ENCODE measurements at places on chromosomes 5 and 9.

- DNase-seq: no peak
Observed at GRCh38 chr9:115649991-115650472, 503.6 kb upstream of the PAPPA start.

GRCh38 chr5:66828046-66828547 is 231.9 kb downstream of the MAST4 start:
- DNase-seq: no peak

GRCh38 chr5:149727336-149728035 is 2.6 kb upstream of the PPARGC1B start:
- DNase-seq: no peak

- DNase-seq: no peak
Observed at GRCh38 chr5:91022518-91022917, 360.6 kb downstream of the ARRDC3 start.

DNA sequence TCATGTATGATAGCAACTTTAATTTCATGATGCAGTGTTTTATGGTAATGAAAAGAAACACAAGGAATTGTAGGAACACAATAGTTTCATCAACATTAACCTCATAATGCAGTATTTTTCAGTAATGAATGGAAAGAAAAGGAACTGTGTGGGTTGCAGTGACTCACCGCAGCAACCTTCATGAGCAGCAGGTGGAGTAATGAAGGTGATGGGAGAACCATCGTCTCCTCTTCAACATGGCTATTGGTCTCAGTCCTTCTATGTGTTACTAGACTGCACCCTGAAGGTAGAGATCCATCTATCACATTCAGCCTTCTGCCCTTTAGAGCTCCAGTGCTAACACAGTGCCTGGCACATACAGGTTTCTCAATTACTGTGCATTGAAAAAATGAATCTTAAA is 58.0 kb downstream of the TMEM215 start:
- no peak for DNase-seq

- no peak for DNase-seq
Observed at GRCh38 chr9:136336881-136337280, 9.5 kb downstream of the GPSM1 start.

DNA sequence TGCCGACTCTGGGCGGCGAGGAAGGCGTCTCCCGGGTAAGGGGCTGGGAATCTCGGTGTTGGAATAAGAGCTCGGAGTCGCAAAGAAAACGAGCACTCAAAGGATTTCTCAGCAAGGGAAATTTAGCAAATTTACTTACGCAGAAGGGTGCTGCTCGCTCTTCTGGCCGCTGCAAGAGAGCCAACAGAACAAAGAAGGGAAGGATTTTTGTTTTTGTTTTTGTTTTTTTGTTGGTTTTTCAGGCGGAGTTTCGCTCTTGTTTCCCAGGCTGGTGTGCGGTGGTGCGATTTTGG is 279 bp downstream of the GTF3C5 start:
- DNase-seq: no peak

DNA sequence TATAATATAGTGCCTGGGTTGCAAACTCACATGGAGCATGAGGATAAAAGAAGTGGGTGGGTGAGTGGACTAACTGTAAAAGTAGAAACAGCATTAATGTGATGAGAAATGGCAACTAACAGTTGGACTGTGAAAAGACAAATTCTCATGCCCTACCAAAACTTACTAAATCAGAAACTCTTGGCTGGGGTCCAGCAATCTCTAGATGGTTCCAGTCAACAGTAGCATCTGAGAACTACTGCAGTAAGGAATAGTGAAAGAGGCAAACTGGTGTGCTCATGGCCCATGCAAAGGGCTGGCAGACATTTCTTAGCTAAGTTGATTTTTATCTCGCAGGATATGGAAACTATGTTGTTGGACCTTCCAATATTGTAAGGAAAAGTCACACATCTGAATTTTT is 150.3 kb downstream of the PIK3R1 start:
- DNase-seq: no peak

DNA sequence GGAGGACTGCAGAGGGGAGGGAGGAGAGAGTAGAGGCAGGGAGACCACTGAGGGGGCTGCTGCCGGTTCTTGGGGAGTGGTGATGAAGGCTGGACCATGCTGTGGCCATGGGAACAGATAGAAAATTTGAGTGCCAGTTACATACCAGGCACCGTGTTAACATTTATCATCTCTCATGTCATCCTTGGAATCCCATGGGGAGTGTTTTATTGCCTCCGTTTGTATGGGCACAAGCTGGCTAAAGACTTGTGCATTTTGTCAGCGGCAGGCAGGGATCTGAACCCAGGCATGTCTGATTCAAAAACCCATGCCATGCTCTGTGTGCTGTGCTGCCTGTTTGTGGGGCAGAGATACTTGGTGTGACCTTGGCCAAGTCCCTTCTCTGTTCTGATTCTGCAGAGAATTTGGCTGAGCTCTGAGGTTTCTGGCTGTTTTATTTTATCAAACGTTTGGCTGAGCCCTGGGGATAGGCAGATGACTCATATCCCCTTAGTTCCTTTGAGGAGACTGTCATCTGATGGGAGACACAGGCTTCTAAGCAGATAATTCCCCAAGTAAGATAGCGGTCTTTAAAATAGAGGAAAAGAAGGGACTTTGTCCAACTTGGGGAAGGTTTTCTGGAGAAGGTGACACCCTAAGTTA is 22.2 kb downstream of the COL27A1 start:
- no peak for DNase-seq

DNA sequence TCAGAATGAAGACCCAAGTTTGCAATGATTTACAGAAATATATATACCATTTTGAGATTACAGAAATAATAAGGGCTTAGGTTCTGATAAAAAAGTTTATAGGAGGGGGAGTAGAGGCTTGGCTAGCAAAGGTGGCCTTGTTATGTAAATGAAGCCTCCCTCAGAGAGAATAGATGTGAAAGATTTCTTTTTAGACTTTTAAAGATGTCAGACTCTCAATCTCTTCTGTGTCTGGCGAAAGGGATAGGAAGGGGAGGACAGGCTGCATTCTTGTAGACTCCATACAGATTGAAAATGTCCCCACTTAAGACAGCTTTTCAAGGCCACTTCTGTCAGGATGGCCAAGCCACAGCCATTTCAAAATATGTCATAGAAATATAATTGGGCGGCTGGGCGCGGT is 63.1 kb upstream of the CLINT1 start:
- no peak for DNase-seq

DNA sequence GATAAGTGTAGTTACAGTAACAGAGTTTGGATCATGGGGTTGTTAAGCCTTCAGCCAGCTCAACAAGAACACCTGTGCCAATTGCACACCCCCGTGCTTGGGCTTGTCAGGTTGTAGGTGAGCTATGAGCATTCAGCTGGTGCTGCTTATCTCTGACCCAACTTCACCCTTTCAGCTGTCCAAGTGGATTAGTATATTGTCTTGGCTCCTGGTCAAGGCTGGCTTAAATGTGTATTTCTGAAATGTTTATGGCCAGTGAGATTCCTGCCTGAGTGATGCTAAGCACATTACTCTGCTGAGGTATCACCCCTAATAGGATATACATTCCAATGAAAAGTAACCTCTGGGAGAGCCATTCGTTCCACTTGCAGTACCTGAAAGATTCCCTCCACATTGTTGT is 44.2 kb upstream of the LMNB1 start:
- DNase-seq: no peak

DNA sequence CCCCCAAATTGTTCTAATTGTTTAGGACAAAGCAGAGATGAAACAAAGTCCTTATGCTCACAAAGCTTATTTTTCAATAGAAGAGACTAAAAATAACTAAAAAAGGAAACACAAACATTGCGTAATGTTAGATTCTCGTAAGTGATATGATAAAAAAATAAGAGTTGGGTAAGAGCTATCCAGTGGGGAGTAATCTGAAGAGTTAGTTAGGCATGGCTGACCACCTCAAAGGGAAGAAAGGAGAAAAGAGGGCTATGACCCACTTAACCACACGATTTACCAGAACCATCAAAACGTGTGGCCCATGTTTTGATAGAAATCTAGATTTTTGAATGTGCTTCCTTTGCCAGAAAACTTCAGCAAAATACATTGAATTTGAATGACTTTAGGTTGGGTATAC is 1296.8 kb upstream of the NUDT12 start:
- no peak for DNase-seq

GRCh38 chr9:97831843-97832636 is 21.0 kb upstream of the FOXE1 start:
- DNase-seq: no peak

DNA sequence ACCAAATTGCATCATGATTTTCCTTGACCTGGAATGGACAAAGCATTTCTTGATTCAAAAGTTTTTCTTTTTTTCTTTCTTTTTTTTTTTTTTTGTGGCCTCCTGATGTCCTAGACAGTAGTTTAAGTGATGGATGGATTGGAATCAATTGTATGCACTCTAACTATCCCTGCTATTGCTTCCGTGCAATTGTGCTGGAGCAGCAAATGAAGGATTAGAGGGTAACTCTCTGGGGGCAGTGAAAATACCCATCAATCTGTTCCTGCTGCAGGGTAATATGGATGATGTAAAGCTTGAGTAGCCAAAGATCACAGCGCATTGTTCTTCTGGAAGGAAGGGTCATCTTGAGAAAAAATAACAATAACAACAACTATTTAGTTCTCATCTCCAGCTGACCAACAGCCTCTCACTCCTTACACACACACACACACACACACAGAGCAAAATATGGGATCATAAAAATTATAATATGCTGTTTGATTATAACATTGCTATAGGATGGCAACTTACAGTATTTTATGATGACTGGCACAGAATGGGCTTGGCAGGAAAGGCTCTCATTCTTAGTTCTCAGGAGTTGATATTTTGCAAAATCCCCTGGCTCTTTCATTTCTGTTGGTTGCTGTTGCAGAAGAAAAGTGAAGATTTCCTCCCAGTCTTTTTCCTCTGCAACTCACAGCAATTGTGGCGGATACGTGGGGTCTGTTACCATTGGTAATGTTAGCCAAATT is 160.9 kb upstream of the DMAC1 start:
- no peak for DNase-seq

DNA sequence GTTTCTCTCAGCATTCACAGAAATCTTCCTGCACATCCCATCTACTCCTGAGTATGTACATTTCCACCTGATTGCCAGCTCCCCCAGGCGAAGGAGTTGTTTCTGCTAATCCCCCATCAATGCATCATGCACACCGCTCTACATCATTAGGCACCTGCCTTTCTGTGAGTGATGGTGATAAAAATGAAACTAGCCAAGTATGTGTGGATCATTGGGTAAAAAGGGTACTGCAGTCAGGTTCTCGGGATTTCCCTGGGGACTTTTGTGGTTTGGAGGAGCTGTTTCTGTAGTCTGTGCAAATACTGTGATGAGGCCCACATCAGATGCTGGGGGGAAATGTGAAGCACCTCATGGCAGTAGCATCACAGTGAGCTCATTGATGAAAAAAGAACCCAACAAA is 30.4 kb downstream of the CAMK4 start:
- peak; percentile 81 for DNase-seq

- no peak for DNase-seq
Observed at GRCh38 chr5:140342287-140342686, 4.1 kb downstream of the HBEGF start.

DNA sequence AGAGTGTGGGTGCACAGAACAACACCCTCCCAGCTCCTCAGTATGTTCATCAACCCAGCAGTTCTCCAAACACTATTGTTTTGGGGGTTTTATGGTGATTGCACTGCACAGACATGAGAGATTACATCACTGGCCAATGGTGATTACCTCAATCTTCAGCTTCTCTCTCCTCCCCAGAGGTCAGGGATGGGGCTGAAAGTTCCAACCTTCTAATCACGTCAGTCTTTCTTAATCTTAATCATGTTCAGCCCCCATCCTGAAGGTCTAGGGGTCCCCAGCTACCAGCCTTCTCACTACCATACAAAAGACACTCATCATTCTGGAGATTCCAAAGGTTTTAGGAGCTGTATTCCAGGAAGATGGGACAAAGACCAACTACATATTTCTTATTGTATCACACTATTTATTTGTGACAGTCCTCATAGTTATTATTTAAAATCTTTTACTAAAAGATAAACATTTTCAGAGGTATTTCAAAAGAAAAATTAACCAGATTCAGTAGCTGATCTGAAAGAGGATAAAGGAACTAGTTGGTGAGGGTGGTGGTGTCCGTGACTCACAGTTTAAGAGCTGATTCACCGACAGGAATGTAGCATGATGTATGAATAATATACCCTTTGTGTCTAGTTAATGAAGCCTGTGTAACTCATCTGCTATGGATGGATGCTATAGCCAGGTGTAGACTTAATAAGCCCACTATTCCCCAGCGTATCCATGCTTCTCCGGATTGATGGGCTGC is 35.6 kb downstream of the RASEF start:
- no peak for DNase-seq

GRCh38 chr9:34982361-34982760 is 7.2 kb upstream of the DNAJB5 start:
- DNase-seq: no peak

DNA sequence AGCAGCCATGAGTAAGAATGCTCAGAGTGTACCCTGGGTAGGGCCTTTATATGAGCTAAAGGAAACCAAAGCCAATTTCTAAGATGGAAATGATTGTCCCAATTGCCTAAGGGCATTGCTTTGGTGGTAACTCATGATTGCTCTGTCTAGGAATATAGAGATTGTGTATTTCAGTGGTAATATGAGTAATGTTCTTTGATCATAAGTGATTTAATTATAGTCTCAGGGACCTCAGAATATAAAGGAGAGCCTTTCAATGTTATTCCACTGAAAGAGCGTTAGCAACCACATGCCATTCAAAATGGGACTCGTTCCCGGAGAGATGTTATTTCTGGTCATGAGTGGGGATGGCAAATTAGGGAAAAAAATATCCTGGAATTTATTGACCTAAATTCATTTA is 340.5 kb downstream of the ARHGEF28 start:
- no peak for DNase-seq

DNA sequence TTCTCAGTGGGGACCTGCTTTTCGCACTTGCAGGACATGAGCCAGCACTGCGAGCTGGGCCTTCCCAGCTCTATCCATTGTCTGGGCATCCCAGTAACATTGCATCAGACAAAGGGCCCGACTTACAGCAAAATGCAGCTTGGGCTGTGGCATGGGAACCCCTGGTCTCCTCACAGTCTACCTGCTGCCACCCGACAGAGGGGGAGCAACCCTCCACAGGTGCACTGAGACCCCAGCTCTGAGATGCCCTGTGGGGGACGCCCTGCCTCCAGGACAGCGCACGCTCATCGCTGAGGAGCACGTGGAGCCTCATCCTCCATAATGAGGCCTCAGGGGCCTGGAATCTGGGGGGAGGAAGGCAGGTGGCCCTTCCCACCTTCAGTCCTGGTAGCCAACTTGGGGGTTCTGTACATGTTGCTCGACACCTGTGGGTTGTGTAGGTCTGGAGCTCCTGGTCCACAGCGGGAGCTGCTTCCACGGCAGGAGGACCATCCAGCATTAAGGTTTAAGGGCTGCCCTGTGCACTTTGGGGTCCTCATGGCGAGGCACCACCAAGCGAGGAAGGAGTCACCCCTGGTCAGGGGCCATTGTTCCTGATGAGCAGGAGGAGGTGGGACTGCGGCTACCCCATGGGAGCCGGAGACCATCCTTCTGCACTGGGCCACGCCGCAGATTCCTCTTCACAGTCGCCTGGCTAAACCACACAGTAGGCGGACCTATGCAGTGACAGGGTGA is 376.5 kb upstream of the IRX1 start:
- no peak for DNase-seq

GRCh38 chr9:96082516-96083232 is 207.2 kb downstream of the ERCC6L2 start:
- no peak for DNase-seq

GRCh38 chr9:2502760-2503159 is 118.8 kb upstream of the VLDLR start:
- no peak for DNase-seq

- DNase-seq: no peak
Observed at GRCh38 chr5:151692312-151692711, 5.6 kb upstream of the SPARC start.
